ENCODE measurements at places on chromosomes 3 and 15.

- no peak for DNase-seq
Observed at GRCh38 chr3:172592898-172593669, 69.9 kb upstream of the TNFSF10 start.

- no peak for DNase-seq
Observed at GRCh38 chr3:146519810-146520209, 24.6 kb downstream of the PLSCR1 start.

DNA sequence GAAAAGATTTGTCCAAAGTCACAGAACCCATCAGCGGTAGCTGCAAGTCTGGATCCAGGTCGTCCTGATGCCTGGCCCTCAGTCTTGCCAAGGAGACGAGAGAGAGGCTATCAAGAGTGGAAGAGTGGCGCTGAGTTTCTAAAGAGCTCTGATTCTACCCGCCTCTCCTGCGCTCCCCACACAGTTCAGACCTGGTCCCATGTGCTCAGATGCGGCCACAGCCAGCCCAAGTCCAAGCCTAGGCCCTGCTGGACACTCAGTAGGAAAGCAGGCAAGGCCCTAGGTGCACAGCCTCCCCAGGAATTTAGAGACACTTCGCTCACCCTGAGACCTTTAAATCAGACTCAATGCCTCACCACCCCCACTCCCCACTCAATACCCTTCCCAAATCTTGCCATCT, 32.4 kb downstream of the CCDC12 start:
- DNase-seq, result no peak

- DNase-seq, result peak; percentile 97
Observed at GRCh38 chr15:34209421-34210282, at the start of gene KATNBL1. Gene KATNBL1, minus strand, starts transcription at chr15:34210096. Its CDS starts 46,420 bp downstream, at chr15:34163676.

GRCh38 chr3:53618936-53619335, 124.5 kb downstream of the CACNA1D start:
- DNase-seq, result no peak

- DNase-seq, result no peak
Observed at GRCh38 chr15:62809968-62810260, 232.6 kb upstream of the TPM1 start.

GRCh38 chr3:33624756-33625155, 93.3 kb downstream of the CLASP2 start:
- no peak for DNase-seq

GRCh38 chr3:48881652-48882114, 17.0 kb downstream of the SLC25A20 start:
- no peak for DNase-seq

GRCh38 chr3:194257151-194257621, 93.9 kb downstream of the CPN2 start:
- no peak for DNase-seq

- DNase-seq, result peak; percentile 51
Observed at GRCh38 chr3:57952208-57952631, 56.0 kb upstream of the FLNB start.

DNA sequence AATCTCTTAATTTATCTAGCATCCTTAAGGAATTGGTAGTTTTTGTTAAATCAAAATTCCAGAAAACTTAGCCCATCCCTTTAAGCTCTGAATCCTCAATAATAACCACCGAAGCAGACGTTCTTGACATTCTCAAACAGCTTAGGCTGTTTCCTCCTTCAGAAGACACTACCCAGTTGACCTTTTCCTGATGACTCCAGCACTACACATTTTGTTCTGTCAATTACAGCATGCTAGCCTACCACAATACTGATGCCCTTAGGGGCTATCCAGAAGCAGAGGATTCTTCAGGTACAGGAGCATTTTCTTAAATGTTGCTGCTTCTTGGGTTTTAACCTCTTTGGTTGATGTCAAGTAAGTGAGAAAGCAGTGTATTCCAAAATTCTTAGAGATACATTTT, 33.4 kb downstream of the ETV5 start:
- DNase-seq, result no peak

DNA sequence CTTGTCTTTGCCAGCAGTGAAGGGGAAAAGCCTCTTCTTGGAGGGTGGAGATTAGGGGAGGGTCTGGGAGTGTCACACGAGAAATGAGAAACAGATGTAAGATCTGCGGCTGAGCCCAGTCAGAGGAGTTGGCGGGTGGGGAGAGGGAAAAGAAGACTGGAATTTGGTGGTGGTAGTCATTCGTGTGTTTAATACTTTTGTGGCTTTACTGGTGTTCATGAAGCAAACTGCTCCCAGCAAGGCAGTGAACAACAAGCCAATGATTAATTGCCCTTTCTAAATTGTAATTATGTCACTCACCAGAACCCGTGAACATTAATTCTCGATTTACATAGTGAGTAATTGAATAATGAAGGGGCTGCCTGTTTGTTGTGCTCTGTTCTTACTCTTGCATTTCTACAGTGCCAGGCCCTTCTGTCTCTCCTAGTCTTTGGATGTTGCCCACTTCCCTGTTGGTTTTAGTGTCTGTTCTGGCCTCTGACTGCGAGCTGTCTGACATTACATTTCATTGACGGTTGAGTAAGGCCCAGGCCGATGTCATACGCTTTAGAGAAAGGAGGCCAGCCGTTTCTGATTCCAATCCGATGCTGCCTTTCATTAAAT, 78.0 kb downstream of the CHCHD6 start:
- DNase-seq, result no peak

DNA sequence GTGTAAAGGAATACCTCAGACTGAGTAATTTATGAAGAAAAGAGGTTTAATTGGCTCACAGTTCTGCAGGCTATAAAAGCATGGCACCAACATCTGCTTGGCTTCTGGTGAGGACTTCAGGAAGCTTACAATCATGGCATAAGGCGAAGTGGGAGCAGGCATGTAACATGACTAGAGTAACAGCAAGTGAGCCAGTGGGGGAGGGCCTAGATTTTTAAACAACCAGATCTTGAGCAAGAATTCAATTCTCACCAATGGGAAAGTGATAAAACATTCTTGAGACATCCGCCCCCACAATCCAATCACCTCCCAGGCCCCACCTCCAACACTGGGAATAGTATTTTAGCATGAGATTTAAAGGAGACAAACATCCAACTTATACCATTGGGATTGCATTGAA, 44.2 kb upstream of the BCL2A1 start:
- no peak for DNase-seq

DNA sequence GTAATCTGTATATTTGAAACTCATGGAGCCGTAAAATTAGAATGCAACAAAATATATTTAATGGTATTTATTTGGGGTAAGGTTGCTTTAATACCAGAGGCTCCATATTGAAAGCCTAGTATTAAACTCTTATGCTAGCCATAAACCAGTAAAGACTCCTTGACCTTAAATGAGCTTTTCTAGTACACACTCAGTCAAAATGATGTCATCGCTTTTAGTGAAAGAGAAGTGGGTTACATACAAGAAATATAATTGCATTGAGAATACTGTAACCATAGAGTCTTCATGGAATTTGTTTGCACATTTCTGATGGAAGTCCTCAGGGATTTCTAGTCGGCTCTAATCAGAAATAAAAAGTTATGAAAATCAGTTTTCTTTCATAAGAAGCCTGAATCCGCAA, 757.6 kb downstream of the GBE1 start:
- no peak for DNase-seq

DNA sequence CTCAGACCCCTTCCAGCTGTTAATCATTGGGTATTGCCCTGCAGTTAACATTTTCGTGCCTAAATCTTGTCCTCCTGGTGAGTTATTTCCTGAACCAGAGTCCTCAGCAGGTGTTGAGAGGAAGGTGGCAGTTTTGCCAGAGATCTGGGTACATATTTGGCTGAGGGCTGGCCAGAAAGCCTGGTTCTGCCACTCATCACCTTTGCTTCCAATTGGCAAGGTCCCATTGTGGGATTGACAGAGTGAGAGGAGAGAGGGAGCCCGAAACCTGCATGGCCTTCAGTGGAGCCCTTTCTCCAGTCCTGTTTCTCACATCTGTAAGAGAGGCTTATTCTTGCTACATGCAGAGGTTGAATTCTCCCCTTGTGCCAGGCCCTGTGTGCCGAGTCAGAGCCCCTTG, 8.9 kb upstream of the TKT start:
- DNase-seq, result no peak

DNA sequence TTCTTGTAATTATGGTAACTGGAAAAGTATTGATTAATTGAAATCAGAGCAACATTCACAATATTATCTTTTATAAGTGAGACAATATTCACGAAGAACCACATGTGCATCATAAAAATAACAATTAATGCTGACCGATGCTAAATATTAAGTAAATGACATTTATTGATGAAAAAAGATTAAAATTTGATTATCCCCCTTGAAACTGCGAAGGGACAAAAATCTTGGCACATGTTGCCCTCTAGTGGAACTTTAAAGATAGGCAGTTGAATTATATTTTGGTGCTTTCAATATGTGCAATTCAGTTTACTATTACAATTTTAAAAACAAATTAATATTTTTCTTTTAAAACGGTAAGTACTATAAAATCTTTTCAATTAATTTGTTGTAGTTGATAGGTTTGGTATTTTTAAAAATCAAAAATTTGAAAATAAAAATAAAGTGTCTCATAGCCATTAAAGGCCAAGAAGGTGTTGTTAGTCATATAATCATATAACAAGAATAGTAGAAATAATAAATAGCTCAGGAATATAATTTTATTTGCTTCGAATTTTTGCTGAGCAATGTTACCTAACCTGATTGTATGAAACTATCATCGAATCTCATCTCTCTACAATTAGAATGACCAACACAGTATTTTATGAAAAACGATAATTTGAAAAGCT, 270.2 kb downstream of the ROBO1 start:
- no peak for DNase-seq

GRCh38 chr15:101035611-101036010, 116.5 kb downstream of the LRRK1 start:
- no peak for DNase-seq

DNA sequence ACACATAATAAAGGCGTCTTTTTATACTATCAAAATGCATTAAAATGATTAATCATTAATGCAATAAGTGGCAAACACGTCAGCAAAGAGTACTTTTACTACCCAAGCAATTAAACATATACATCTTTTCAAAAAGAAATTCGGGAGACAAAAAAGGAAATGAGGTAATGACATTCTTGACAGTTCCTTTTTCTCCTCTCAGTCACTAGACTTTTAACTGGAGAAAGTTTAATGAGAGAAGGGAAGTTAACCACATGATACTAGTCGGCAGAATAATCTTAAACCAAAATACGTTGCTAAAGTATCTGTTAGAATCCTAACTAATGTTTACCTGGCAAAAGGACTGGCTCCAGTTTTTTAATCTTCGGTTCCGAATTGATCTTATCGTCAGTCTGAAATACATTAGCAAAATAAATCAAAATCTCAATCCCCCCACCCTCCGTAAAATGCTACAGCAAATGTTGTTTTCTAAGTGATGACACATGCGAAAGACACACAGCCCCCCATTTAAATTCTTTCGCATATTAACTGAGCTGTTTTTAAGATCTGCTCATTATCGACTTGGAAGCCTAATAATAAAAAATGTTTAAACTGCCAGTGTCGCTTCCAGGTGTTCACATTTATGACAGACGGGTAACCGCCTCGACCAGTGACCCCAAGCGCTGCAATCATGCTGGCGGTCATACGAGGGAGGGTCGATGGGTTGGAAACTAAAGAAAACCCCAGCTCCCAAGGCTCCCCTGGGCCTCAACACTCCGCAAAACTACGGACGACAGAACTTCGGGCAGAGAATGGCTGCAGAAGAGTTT, 778 bp downstream of the MTMR10 start:
- no peak for DNase-seq

DNA sequence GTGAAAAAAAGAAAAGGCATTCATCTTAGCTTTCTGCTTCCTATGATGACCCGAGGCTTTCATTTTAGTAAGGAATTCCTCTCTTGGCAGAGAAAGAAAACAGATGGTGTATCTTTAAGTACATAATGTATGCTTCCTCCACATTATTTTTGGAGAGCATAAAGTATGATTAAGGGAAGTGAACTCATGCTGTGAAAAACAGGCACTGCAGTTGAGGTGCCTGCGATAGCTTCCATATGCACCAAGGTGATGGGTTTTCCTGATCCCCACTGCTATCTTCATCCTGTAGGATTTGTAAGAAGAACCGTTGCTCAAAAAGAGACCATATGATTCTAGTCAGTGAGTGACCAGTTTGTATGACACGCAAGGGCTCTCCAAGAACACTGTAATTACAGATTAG, 411.5 kb upstream of the MCTP2 start:
- no peak for DNase-seq

DNA sequence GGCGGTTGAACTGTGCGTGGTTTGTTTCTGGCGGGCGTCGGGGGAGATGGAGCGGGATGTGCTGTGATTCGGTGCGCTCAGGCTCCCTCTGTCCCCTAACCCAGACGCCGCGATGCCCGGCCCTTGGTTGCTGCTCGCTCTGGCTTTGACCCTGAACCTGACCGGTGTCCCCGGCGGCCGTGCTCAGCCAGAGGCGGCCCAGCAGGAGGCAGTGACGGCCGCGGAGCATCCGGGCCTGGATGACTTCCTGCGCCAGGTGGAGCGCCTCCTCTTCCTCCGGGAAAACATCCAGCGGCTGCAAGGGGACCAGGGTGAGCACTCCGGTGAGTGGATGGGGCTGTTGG, 1.2 kb downstream of the TRH start:
- no peak for DNase-seq

GRCh38 chr3:175077216-175077615, 218.1 kb downstream of the NAALADL2 start:
- DNase-seq, result no peak

GRCh38 chr3:168620854-168621253, 525.1 kb upstream of the GOLIM4 start:
- DNase-seq, result peak; percentile 59

- no peak for DNase-seq
Observed at GRCh38 chr3:48299746-48300712, 33.4 kb downstream of the SPINK8 start.

GRCh38 chr3:130783629-130784028, 37.0 kb upstream of the PIK3R4 start:
- DNase-seq, result no peak

GRCh38 chr15:63827113-63827512, 6.6 kb downstream of the HERC1 start:
- peak; percentile 48 for DNase-seq

GRCh38 chr15:70387993-70388392, 290.3 kb upstream of the TLE3 start:
- DNase-seq, result no peak

GRCh38 chr3:157319672-157320071, 117.0 kb upstream of the PTX3 start:
- DNase-seq, result no peak

- DNase-seq, result no peak
Observed at GRCh38 chr15:60195611-60196010, 191.5 kb downstream of the FOXB1 start.

DNA sequence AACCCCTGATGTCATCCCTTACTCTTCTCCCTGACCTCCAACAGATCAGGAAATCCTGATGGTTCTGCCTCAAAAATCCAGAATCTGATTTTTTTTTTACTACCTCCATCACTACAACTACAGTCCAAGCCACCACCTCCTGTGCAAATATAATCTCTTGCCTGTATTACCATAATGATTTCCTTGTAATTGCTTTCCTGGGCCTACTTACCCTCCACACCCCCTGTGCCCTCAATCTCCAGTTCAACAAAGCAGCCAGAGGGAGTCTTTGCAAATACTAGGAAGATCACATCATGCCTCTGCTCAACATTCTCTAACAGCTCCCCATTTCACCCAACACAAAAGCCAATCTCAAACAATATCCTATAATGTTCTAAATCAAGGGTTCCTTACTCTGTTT, 159.9 kb downstream of the FMN1 start:
- DNase-seq, result no peak

- DNase-seq, result no peak
Observed at GRCh38 chr3:157531771-157532170, 28.6 kb upstream of the VEPH1 start.

- DNase-seq, result peak; percentile 20
Observed at GRCh38 chr15:72532991-72533601, 59.0 kb downstream of the ARIH1 start.
